NCI-H774 (cell line): ENCODE measurements at places on chromosomes 16 and 17.
A peak's percentile ranks its signal among the peaks of the same experiment; 100 is the strongest.

DNA sequence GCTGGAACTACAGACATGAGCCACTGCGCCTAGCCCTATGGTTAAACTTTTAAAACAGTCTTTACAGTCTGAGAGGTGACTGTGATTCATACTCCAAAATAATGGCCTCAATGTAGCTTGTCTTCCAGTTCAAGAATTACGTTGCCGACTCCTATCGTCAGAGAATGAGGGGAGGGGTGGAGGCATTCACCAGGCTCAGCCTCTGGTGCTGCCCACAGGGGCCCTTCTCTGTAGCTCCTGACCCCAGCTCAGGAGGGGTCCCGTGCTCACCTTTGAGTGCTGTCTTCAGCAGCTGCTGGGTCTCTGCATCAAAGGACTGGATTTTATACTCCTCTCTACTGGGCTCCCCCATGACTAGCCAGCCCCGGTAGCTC, 1.2 kb downstream of the MIF4GD start:
- DNase-seq, result no peak

DNA sequence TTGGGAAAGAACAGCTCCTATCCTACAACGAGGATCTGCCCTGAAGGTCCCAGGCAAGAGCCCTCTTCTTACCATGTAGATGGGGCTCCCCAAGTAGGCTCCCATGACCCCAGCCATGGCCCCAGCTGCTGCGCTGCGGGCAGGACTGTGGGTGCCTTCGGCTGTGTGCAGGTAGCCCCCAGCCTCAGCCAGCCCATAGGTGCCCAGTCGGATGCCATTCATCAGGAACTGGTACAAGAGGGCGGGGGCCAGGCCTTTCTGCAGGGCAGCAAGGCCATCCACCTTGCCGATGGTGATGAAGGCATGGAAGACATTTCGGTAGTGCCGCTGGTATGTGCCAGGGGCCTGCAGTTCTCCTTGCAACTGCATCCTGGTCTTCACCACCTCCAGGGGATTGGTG, 839 bp downstream of the SLC25A35 start:
- DNase-seq, result no peak

DNA sequence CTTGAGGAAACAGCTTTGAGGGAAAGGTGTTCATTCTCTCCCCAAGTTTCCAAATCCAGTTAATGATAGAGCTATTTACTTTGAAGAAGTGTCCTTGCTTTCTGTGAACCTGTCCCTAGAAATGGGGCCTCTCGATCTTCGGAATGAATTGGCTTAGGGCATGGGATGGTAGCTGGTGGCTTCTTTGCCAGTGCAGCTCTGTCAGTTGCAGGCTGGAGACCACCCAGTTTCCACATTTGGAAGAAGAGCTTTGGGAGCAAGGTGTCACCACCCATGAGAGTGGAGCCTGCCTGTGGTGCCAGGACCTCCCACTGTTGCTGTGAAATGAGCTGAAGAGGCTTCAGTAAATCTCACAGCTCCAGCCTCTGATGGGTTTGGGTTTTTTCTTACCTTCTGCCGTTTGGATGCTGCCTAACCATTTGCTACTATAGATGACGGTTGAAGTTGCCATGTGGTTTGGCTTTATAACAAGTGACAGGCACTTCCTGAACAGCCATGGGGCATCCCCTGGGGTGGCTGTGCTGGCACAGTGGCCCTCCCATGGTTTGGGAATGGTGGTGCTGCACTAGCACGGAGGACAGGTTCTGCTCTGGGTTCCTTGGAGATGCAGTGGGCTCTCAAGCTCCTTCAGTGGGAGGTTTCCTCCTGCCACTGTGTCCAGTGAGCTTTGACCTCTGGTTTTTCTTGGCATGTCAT, 19.5 kb upstream of the SLC5A10 start:
- no peak for DNase-seq

DNA sequence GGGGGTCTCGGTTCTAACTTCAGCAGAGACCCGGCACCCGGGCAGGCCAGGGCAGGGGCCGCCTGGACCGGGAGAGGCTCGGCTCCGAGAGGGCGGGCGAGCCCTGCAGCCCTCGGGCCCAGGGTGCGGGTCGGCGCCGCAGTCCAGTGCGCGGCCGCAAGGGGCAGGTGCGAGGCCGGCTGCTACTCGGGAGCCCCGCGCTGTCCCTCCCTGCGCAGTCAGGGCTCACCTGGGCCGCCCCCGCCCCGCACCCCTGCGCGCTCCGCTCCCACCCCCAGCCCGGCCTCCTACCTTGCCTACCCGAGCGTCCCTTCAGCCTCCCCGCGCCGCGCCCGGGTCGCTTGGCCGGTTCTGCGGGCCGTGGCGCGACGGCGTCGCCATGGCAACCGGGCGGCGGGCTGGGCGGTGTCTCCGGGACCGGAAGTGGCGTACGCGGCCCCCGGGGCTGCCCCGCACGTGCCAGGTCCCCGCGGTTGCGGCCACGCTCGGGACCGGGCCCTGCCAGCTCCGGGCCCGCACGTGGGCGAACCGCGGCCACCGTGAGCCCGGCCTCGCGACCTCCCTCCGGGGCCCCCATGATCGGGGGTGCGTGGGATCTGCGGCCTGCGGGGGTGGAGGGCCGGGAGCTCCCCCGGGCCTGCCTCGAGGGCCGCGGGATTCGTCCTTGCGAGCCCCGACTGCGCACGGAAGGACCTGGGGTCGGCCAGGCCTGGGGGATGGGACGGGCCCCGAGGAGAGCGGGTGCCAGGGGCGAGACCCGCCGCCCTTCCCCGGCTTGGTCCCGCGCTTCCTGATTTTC, at the start of gene CYB561:
TSS of gene CYB561 (minus strand) at position 353 of the 799 bp plus-strand sequence. CDS start 8,759 bp downstream, outside the sequence.
- peak; percentile 91 for DNase-seq

DNA sequence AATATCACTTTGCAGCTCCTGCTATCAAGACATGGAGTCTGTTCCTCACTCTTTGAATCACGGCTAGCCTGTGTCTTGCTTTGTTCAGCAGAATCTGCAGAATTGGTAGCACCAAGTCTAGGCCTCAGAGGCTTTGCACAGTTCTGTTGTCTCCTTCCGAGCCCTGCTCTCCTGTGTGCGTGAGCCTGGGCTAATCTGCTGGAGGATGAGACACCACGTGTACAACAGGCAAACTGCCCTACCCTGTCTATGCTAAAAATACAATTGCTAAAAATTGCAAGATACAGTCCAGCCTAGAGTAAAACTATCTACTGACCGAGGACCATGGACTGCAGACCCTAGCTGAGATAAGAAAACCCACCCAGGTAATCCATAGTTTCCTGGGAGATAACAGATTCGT, 484.7 kb downstream of the NPIPA7 start:
- DNase-seq, result no peak

DNA sequence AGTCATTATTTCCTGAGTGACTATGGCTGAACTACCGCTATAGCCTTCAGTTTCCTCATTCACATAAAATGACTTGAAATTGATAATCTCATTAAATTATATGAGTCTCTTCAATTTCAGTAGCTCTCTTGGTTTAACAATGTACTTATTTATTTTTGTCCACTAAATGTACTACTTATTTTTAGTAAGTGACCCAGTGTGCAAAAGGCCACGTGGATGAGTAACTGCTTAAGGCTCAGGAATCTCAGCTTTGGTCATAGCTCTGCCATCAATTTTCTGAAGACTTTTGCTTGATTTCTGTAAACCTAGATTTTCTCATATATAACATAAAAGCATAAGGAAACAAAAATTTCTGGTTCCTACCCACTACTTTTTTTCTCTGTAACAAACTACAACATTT, 1132.9 kb upstream of the CDH8 start:
- DNase-seq, result no peak

GRCh38 chr17:41539071-41539492, 11.0 kb upstream of the KRT19 start:
- DNase-seq, result no peak

GRCh38 chr17:66967837-66968543, 3.5 kb downstream of the CACNG4 start:
- no peak for DNase-seq
